ENCODE measurements at places on chromosomes 12 and 14.

GRCh38 chr12:22473212-22473611 lies 71.1 kb downstream of the C2CD5 start:
- no peak for DNase-seq

- no peak for DNase-seq
Observed at GRCh38 chr14:51473351-51473750, 178.4 kb upstream of the FRMD6 start.

DNA sequence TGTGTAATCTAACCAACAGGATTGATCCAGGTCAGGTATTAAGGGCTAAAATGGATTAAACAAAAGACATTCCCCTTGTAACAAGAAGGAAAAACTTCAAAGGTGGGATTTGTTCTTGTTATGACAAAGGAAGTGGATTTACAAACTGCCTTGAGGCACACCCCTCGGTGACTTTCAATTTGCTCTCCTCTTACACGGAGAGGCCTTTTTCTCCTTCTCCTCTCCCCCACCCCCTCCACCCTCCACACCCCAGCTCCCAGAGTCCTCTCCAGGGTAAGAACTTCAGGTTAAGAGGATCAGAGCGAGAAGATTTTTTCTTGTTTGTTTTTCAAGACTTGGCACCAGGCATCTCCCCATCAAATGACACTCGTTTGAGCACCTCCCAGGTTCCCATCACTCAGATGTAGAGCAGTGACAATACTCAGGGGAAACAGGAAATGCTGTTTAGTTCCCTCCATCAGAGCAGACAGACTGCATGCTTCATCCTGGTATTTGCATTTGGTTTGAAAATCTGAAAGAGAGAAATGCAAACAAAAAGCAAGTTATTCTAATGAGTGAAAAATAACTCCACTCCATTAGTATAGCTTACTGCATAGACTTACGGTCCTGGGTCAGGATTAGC lies 77.6 kb upstream of the TMEM260 start:
- DNase-seq = no peak

GRCh38 chr12:13661005-13661887 lies 320.2 kb downstream of the GRIN2B start:
- DNase-seq = no peak

- DNase-seq = no peak
Observed at GRCh38 chr12:52681526-52682380, 1.5 kb upstream of the KRT1 start.

- no peak for DNase-seq
Observed at GRCh38 chr14:24986206-24986893, 63.6 kb downstream of the STXBP6 start.

GRCh38 chr14:100536721-100537445 lies 50.3 kb downstream of the BEGAIN start:
- DNase-seq = peak; percentile 49

DNA sequence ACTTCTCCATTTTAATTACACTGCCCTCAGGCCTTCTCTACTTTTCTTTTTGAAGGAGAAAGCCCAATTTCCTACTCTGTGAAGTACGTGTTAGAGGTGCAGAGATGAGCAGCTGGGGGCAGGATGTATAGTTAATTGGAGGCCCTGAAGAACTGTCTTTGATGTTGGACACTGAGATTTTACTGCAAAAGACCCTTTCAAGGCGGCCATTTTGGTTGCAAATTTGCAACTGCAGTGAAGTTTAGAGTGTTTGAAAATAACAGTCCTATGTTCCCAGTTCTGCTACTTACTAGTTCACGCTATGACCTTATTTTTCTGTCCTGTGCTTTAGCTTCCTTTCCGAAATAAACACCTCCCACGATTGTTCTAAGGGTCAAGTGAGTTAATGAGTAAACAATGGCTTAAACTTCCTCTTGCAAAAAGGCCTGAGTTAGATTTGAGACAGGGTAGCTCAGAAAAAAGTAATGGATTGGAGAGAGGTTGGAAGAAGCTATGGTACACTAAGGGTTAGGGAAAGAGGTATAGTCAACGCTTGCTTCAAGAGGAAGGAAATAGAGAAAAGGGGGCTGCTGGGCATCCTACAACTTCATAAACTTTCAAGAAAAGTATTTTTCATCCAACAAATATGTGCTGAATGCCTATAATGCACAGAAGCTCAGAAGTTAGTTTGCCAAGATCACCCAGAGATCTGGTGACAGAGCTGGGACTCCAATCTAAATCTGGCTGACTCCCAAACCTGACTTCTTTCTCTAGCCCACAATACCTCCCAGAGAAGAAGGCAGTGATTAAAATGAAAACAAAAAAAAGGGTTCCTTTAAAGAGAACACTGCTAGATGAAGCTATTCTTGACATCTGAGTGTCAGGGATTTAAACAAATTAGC lies 26.4 kb upstream of the DICER1 start:
- DNase-seq = no peak

- DNase-seq = no peak
Observed at GRCh38 chr14:105418269-105419194, 1.1 kb upstream of the MTA1 start.

- DNase-seq = no peak
Observed at GRCh38 chr12:83349907-83350611, 663.4 kb downstream of the TMTC2 start.

- no peak for DNase-seq
Observed at GRCh38 chr12:34097213-34097612, 74.9 kb downstream of the ALG10 start.

DNA sequence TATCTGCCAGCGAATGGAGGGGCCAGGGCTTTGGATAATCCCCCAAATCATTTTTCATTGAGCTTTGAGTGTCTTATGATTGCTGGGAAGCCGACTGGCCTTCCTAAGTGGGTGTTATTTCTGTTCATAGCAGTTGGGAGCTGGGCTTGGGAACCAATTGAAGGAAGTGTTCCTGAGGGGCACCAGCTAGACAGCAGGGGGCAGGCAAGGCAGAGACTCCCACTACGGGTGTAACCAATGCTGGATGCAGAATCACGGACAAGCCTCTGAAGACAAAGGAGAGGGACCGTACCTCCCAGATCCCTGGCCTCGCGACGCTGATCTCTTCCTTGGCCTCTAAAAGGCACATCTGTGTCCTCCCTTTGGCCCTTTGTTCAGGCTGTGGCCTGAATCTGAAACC lies 149.0 kb upstream of the PRMT8 start:
- no peak for DNase-seq

DNA sequence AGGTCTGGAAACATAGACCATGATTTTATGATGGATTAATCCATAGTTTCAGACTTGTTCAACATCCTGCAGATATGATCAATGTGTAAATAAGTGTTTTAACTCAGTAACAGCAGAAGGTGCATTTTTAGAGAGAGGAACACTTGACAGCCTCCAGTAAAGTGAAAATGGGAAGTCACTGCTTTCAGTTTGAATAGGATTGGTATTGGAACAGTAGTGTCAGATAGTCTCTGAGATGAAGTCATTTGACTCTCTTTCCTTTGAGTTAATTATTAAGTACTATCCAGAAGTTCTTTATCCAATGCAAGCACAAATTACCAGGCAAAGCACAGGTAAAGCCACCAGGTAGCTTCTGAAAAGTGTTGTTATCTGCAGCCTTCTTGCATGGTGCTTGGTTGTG lies 14.5 kb upstream of the NAV3 start:
- no peak for DNase-seq

DNA sequence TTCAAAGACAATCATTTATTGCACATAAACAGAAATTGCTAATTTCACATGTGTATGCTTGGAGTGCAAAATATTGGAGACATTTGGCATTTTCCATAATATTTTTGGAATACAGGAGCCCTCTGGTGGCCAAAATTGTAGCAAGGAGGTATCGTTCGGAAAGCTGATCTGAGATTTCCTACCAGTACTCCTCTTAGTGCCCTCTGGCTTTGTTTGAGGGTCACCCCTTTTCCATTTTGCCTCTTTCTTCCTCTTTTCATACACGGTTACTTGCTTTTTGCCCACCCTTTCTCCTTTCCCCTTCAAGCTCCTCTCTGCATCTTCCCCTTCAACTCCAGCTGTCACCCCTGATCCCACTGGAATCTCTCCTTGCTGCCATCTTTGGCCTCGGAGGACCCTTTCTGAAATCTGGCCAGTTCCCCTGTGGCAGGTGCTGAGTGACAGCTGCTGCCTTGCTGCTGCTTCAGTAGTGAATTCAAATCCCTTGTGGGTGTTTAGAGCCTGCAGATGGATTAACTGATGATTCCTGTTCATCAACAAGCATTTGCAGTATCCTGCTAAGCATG lies 164.6 kb upstream of the PARP11 start:
- DNase-seq = no peak

DNA sequence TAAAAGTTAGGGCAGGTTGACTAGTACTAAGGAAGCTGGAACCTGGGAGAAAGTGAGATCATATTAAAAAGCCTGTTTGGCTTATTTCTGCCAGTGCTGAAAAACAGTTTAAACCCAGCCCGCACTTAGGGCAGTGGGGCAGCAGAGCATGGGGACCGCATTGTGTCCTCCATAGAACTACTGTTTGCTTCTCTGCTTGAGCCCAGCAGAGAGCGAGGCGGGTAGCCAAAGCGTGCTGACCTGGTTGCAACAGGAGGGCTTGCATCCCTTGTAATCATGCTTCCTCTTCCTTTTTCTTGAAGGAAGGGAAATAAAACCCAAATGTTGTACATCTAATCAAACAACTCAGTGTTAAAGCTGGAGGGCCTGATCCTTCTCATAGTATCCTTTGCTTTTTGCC lies 82.5 kb upstream of the HOXC13 start:
- DNase-seq = no peak

- DNase-seq = no peak
Observed at GRCh38 chr12:91603060-91603459, 420.4 kb upstream of the DCN start.

- DNase-seq = no peak
Observed at GRCh38 chr14:95326987-95327386, 7.3 kb upstream of the CLMN start.

DNA sequence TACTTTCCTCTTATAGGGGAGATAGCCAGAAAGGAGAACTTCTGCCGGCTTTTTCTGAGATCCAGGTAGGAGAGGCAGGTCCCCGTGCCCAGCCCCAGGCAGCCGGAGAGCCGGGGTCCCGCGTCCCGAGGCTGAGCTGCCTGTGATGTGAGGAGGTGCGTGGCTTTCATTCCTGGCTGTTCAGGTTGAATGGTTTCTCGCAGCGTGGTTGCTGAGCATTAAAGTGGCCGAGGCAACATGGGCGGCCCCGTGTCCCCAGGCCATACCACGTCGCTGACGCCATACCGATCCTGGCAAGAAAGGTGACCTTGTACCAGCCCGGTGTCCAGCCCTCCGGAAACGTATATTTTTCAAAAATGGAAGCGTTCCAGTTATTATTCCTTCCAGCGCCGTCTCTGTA lies 116.7 kb upstream of the MYL2 start:
- no peak for DNase-seq

DNA sequence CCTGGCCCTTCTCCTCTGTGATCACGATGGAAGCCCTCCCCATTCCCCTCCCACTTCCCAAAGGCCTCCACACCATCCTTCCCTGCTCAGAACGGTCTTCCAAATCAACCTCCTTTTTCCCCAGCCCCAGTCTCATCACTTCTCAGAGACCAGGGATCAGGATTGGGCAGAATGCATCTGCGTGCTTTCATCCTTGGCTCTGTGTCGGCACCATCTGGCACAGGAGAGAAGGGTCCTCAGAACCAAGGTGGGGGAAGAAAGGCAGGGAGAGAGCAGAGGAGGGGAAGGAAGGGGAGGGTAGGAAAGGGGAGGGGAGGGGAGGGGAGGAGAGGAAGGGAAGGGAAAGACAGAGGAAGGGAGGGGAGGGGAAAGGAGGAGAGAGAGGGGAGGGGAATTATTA lies 52.4 kb upstream of the FICD start:
- no peak for DNase-seq

DNA sequence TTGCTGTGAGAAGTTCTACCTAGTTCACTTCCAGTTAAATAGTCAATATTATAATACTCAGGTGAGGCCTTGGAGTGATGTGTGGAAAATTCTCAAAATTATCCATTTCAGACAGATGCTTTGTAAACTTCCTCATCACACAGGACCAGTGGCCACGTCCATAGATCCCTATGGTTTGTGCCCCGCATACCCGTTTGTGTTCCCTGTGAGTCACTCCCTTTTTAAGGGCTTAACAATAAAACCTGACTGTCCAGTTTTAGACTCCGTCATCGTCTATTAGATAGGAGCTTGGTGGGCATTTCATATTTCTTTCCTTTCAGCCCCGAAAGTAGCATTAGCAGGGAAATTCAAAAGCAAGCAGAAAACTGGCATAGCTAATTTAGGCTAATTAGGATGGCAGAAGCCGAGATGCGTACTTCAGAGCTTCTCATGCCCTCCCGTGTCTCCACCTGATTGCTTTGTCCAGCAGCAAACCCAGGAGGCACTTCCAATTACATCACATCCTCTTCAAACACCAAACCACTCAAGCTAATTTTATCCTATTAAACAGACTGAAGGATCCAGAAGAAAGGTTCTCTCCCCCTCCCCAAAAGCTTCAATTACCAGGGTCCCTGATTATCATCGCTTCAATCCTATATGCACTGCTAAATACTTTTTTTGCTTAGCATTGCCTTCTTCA lies 186.6 kb upstream of the OTX2 start:
- DNase-seq = no peak

DNA sequence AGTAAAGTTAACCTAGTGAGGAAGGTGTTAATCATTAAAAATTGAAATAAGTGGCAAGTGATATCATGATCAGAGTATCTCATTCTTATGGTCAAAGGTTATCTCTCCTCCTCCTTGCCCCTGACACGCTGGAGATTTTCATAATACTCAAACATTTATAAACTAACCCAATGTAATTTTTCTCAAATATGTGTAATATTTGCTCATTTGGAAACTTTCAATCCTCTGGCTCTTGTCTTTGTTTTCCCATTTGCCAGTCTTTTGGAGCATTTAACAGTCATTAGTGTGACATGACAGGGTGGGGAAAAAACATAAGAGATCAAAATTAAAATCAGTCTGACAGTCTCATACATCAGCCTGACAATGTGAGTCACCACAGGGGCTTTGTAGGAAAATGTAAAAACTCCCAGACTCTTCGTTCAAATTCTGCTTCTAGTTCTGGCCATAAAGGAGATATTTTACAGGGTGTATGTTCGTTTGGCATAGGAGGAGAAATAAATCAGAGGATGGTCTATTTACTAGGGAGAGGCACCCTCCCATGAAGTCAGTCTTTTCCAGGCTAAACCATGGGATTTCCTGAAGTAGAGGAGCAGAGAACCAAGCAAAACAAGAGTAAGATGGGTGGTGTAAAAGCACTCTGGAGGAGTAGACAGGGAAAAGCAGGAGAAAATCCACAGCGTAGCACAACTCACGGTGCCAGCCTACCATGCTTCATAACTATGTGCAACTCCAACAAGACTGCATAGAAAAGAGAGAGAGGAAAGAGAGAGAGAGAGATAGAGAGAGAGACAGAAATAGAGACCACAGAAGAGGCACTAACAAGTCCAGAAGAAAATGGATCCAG lies 369.2 kb upstream of the PDE3A start:
- no peak for DNase-seq

DNA sequence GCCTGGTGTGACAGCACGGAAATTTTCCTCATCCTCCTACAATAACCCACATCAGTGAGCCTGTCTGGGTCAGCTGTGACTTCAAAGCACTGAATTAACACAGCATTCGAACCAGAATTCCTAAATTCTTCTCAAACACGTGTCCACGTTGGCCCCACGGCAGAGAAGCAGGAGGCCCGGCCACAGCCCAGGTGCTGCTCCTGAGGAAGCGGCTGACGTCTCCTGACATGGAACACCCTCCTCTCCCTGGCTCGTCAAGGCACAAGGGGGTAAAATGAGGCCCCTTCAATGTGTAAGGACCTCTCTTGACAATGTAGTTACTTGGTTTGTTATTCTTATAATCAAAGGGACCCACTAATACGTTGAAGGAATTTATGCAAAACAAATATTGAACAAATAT lies 156.3 kb upstream of the GSC start:
- no peak for DNase-seq

- no peak for DNase-seq
Observed at GRCh38 chr14:26526137-26526536, 71.7 kb downstream of the NOVA1 start.

- no peak for DNase-seq
Observed at GRCh38 chr12:32889011-32889760, 7.4 kb downstream of the PKP2 start.

All from cardiac septum (tissue), 1 donor.